ENCODE measurements at places on chromosomes 6 and 20.

GRCh38 chr20:22204801-22205200 lies 379.6 kb downstream of the FOXA2 start:
- DNase-seq = no peak

DNA sequence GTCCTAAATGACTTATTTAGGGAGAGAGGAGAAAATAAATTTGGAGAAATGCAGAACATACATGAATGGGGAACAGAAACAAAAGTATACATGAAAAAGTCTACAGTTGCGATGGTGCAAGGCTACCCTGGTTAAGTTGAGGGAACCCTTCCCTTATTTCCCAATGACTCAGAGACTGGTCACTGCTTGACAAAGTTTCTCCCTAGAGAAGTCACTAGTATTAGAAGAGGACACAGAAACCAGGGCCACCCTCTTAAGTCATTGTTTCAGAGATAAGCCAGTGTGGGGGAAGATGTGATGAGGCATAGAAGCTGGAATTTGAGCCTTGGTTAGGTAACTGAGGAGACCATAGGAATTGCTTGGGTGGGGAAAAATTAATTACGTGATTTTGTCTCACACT lies 24.4 kb upstream of the EDN1 start:
- DNase-seq = no peak

DNA sequence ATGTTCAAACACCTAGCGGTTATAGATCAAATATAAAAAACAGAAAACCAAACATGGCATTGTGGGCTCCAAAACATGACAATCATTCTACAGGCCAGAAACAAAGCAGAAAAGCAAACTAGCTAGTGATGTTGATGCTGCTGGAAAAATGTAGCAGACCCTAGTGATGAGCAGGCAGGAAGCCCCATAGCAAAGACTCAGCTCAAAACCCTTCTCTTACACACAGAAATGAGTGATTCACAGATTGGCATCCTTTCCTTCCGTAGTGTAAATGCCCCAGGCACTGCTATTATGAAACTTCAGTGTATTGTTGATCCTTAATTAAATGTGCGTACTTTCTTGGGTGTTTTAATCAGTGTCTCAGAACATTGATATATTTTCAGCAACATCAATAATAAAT lies 425.1 kb downstream of the UTRN start:
- peak; percentile 29 for DNase-seq

GRCh38 chr6:1182722-1183521 lies 129.0 kb upstream of the FOXQ1 start:
- no peak for DNase-seq

DNA sequence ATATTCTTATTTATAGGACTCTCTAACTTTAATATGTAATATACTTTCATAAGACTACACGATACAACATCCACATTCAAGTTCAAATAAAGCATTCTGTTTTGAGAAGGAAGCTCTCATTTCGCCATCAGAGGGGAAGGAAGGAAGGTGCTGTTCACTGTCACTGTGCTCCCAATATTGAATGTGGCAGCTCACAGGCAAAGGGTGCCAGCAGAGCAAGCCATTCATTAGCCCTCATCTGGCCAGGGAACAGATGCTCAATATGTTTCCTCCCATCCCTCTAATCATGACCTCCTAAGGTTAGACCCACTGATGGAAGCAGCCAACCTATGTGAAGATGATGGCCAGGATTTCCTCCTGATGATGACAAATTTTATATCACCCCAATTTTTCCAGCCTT lies 154.4 kb downstream of the DST start:
- DNase-seq = no peak

DNA sequence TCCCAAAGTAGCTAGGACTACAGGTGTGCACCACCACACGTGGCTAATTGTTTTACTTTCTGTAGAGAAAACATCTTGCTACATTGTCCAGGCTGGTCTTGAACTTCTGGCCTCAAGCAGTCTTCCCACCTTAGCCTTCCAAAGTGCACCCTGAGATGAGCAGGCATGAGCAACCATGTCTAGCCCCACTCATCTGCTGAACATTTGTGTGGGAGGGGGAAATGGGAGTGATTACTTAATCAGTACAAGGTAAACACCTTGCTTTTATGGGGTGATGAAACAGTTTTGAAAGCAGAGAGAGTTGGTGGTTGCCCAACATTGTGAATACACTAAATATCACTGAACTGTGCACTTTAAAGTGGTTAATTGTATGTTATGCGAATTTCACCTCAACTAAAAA lies 5.3 kb downstream of the APMAP start:
- no peak for DNase-seq

DNA sequence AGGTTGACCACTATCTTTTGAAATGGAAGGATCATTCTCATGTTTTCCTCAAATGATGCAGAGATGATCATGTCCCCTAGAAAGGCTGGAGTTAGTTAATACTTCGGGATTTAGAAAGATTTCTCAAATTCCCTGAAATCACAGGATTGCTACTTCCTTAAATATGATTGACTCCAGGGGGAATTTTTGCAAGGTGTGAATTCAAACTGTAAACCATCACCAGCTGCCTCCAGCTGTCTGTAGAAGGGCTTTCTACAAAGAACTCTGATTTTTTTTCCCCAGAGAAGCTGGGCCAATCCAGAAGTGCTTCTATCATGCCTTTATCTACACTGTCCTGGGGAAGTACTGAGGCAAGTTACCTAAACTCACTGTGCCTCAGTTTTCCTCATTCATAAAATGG lies 114.5 kb downstream of the EDN1 start:
- no peak for DNase-seq

DNA sequence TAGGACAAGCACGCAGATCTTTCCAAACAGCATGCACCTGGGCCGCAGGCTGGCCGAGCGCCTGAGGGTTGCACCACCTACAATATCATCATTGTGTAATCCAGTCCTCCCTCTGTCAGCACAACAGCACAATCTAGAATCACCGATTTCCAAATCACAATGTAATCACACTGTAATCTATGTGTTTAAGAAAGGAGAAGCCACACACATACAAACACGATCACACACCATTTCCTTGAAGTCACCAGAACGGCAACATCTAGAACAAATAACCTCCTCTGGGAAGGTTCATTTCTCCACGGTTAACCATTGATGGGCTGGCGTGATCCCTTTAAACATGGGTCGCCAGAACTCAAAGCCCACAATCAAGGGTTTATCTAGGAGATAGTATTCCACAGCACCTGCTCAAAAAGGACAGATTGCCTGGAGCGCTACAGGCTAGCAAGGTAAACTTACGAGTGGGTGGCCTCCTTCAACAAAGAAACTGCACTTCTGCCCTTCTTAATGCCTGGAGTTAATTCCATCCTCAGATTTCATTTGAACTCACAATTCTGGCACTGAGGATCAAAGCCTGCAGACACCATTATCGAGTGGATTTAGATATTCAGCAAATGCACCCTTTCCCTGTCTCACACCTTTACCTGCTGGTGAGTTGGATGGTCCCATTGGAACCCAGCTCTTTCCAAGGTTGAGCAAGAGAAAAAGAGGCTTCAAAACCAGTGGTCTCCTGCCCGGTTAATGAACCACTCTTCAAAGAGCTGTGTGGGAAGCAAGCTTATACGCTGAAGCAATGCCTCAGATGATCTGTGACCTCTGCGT lies 83.8 kb upstream of the FOXQ1 start:
- no peak for DNase-seq

DNA sequence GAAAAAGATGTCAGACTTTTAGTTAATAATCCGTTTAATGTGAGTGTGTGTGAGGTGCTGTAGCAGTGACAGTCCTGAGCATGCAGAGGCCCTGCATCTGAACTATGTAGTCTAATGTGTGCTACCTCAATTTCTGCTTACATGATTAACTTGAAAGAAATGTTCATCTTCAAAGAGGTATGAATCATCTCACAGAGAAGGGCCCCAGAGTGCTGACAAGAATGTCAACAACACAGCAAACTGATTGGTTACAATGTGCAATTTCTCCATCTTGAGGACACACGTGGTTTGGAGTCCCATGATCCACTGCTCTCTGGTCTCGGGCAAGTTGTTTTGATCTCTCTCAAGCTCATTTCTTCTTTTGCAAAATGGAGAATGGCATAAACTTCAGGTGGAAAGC lies 61.7 kb upstream of the EMILIN3 start:
- no peak for DNase-seq

- no peak for DNase-seq
These were observed 169.7 kb downstream of the MYLK4 start for GRCh38 chr6:2581011-2581410.

DNA sequence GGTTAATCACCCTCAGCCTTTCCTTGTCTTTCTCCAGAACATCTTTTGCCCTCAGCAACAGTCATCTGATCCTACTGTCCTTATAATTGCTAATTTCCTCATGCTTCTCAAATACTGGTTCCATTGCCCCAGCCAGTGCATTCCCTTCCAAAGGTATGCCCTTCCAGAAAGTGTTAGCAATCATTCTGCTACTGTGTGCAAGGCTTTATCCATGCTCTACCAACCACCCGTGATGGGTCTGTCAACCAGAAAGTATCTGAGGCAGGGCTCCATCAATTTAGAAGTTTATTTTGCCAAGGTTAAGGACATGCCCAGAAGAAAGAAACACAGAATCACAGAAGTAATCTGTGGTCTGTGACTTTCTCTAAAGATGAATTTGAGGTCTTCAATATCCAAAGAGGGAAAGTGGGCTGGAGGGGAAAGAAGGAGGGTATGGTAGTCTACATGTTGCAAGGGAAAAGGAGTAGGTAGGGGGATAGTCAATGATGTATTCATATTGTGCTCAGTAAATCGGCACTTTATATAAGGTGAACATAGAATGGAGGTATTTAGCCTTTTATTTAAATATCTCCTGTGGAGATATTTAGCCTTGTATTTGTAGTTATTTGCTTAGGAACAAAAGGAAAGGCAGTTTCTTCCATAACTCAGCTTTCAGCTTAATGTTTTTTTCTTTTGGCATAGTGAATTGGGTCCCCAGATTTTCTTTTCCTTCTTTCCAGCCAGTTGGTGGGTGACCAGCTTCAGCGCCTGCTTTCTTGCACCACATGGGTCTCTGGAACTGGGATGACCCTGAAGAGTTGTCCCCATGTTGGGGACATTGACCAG lies 35.2 kb upstream of the PAQR8 start:
- no peak for DNase-seq

- no peak for DNase-seq
These were observed 604.6 kb downstream of the TFAP2A start for GRCh38 chr6:9810286-9810685.

DNA sequence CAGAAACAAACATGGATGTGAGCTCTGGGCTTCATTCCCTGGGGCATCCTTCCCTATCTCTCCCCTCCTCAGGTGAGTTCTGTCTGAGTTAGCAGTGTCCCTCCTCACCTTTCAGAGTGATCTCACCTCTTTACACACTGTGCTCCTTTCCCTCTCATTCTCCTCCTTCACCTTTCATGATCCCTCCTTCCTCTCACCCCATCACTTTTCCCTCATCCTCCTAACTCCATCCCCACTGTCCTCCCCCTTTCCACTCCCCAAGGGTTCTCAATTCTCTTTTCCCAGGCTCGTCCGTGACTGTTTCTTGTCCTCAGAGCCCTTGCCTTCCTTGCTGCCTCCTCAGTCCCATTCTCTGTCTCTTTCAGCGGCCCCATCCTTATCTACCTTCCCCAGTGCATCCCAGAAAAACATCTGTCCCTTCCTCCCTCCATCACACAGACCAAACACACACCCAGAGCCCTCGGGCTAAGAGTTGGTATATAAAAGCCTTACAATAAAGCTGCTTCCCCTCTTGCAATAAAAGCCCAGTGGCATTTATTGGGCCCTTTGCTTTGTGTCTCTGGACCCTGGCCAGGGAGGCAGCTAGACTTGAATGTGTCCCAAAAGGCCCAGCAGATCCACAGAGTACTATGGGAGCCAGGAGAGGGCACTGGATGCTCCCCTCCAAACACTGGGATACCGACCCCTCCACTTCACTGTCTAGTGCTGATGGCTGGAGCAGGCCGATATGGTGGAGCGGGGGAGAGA lies 1.9 kb downstream of the RNF39 start:
- no peak for DNase-seq

DNA sequence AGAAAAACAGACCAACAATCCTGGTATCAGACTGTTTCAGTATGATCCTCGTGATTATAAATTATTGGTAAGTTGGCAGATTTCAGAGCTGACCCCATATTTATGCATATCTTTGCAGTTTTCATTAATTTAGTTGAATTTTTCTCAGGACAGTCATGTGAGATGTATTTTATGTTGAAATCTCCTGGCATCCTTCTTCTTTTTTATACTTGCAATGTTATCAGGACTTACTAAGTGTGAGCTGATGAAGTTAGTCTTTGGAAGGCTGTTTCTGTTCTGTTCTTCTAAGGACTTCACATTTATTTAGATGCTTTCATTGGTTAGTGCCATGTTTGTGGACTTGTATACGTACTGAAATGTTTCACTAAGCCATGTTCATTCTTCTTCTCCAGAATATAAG lies 17.2 kb downstream of the SMPDL3A start:
- DNase-seq = no peak
